ENCODE measurements at places on chromosomes 6 and 20.

DNA sequence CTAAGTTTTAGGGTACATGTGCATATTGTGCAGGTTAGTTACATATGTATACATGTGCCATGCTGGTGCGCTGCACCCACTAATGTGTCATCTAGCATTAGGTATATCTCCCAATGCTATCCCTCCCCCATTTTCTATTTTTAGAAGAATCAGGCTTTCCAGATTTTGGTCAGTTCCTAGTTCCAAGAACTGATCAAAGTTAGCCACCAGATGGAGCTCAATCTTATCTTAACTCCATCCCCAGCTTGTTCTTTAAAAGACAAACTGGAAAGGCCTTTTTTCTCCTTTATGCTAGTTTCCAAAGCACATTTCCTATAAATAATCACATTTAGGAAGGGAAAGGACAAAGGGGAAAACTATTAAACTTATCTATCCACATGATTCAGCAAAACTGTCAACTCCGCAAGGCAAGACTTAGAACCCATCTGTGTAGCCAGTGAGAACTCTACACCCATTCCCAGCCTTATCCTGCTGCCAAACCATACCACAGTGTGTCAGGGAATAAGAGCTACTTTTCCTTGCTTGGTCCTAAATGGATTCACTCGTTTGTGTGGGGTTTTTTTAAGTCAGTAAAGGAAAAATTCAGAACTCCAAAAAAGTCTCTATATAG lies 22.8 kb upstream of the KHDC1 start:
- peak; percentile 28 for DNase-seq

- no peak for DNase-seq
Observed at GRCh38 chr6:106966671-106967640, 7.6 kb downstream of the CD24 start.

GRCh38 chr20:31560746-31561598 lies 44.1 kb upstream of the ID1 start:
- no peak for DNase-seq

GRCh38 chr6:81792826-81793225 lies 40.3 kb upstream of the TENT5A start:
- DNase-seq: no peak

GRCh38 chr6:119224095-119224701 lies 125.4 kb downstream of the MAN1A1 start:
- DNase-seq: no peak

- DNase-seq: no peak
Observed at GRCh38 chr6:157912326-157912725, 69.3 kb upstream of the SYNJ2 start.

GRCh38 chr6:165034271-165034741 lies 275.1 kb downstream of the C6orf118 start:
- no peak for DNase-seq

DNA sequence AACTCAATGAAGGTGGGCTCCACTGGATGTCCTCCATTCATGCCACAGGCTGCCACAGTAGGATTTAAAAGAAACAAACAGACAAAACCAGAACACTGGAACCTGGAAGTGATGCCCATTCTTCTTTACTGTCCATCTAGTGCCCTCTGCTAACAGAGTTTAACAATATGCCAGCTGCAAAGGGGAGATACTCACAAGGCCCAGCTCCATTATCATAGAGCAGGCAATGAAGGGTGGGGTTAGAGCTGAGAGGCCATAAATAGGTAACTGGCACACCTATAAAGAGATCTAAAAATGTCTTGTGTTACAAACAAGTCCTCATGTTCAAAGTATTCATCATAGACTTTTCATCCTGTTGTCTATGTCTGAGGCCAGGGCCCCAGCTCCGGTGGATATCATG lies 75.6 kb downstream of the SOD2 start:
- no peak for DNase-seq

DNA sequence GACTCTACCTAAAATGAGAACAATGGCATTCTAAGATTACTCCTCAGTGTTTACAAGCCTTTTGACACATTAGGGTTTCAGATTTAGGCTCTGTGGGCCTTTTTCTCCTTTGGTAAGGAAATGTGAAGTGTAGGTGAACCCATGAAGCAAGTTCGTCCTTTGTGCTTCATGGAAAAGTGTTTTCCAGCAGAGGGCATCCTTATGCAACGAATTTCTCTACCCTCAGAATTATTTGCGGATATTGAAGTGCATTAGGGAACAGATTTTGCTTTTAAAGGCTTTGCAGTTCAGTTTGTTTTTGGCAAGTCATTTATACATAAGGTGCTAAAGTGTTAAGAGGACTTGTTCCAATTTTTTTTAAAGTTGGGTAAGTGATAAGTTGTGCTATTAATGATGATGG lies 55.7 kb upstream of the FERMT1 start:
- no peak for DNase-seq

GRCh38 chr20:57653546-57653900 lies 33.3 kb upstream of the ZBP1 start:
- DNase-seq: no peak

- peak; percentile 70 for DNase-seq
Observed at GRCh38 chr20:32761831-32762753, at the start of gene DNMT3B. DNMT3B (plus strand) TSS chr20:32762385; CDS start chr20:32780324, 17,939 bp downstream.

DNA sequence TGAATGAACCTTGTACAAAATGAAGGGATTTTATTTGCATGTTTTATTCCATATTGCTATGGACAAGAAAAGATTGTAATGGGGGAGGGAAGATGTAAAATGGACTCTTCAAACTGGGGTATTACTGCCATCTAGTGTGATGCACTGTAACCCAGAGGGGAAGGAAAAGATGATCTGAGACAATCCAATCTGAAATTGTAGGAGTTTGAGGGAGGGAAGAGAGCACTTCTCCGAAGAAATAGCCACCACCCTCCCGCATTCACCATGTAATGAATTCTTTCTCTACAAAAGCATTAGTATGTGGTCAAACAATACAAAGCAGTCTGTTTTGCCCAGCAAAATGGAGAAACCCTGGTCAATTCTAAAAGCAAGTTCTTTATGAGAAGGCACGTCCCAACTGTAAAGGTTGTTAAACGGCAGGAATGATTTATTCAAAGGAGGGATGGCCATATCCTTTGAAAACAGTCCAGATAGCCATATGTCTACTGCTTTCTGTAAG lies 679.5 kb upstream of the NRSN1 start:
- no peak for DNase-seq

GRCh38 chr6:107736713-107737396 lies 87.3 kb downstream of the SCML4 start:
- peak; percentile 73 for DNase-seq

Measured in CD4-positive, alpha-beta T cell treated with Interleukin-17A for 1 hour (primary cell).